ENCODE measurements at places on chromosomes 1 and 21.

GRCh38 chr1:247456021-247456420, 1.9 kb downstream of the OR2B11 start:
- no peak for DNase-seq

DNA sequence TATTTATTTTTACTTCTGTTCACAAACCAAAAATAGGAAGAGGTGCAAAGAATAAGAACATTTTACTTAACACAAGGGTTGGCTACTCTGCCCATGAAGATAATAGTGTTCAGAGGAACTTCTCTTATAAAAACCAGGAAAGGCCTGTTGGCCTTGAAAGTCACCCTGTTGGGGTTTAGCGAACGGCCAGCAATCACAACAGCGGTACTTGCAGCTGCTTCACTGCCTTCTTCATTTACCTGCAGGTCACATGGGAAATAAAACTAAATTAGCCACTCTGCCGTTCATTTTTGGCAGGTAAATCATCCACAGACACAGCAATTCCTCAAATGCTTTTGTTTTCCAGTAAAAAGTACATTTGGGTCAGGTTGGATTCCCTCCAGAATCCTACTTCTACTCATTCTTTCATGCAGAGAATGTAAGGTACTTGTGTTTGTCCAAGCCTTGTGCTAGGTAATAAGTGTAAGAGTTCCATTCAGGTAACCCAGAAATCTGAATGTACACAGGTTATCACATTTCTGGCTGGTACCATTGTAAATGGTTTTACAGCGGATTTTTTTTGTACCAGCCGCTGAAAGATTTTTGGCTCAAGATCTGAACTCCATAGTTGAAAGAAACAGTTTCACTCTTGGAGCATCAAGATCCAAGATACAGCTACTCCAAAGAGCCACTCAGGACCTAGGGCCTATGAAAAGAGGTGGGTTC, 13.1 kb downstream of the SERPINC1 start:
- no peak for DNase-seq

GRCh38 chr1:44012941-44013609, 18.2 kb downstream of the SLC6A9 start:
- DNase-seq = no peak

GRCh38 chr1:95096218-95096841, 20.8 kb upstream of the TLCD4 start:
- DNase-seq = no peak

DNA sequence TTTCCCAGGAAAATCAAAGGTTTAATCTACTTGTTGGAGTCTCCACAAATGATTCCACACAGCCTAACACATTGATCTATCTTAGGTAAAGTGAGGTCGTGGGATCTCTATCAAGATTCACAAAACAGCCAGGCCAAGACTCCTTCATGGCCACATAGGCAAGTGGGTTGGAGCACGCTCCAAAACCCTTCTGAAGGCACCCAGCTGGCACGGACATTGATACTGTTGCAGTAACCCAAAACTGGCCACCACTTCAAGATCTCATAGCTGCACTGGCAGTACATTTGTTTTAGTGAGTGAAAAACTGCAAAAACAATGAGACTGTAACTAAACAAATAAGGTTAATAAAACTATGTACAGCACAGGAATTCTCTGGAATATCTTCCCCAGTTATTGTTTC, 61.9 kb downstream of the COLGALT2 start:
- no peak for DNase-seq

- no peak for DNase-seq
Observed at GRCh38 chr21:32046191-32046590, 173.4 kb downstream of the HUNK start.

GRCh38 chr1:66168467-66168887, 365.5 kb upstream of the SGIP1 start:
- DNase-seq = no peak

DNA sequence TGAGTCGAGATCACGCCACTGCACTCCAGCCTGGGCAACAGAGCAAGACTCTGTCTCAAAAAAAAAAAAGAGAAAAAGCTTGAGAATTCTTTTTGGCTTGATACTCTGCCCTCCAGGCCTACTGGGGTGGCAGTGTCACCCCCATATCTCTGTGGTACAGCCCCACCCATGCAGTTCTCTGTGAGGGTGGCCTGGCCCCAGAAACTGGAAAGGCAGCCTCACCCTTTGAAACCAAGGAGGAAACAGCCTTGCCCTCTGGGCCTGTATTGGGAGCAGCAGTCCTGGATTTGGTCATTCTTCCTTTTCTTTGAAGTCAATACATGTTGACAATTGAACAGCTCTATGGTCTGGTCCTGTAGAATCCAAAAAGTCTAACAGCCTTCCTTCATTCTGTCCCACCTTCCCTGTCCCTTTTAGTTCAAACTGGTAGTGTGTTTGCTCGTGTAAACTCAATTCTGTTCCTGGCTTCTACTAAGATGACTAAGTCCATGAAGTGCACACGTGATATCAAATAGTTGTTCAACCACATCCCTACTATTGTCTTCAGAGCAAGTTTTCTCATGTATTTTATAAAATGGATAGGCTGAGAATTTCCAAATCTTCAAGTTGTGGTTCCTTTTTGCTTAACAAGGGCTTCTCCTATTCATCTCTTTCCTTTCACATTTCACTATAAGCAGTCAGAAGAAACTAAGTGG, 13.2 kb downstream of the ST7L start:
- DNase-seq = peak; percentile 6

DNA sequence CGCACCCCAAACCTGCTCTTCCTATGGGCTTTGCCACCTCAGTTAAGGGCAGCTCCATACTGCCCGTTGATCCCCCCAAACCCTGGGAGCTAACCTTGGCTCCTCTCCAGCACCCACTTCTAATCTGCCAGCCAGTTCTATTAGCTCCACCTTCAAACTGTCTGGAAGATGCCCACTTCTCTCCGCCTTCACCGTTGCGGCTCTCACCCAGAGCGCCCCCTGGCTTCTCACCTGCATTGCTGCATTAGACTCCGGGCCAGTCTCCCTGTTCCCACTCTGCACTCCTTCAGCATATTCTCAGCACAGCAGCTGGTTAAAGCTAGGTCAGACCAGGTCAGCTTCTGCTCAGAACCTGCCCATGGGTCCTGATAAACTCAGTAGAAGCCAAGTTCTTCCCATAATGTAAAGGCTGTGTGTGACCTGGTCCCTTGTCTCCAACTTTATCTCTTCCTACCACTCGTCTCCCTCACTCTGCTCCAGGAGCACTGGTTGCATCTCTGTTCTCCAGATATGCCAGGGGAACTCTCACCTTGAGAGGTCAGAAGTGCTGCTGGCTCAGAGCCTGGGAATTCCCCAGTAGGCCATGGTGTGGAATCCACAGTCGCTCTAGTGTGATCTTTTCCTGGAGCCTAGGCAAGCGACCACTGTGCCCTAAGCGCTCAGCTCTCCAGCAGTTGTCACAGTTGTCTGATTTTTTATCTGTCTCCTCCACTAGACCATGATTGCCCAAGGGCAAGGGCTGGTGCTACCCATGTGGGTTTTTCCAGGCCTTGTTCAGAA, 150.3 kb downstream of the HMGB4 start:
- no peak for DNase-seq

DNA sequence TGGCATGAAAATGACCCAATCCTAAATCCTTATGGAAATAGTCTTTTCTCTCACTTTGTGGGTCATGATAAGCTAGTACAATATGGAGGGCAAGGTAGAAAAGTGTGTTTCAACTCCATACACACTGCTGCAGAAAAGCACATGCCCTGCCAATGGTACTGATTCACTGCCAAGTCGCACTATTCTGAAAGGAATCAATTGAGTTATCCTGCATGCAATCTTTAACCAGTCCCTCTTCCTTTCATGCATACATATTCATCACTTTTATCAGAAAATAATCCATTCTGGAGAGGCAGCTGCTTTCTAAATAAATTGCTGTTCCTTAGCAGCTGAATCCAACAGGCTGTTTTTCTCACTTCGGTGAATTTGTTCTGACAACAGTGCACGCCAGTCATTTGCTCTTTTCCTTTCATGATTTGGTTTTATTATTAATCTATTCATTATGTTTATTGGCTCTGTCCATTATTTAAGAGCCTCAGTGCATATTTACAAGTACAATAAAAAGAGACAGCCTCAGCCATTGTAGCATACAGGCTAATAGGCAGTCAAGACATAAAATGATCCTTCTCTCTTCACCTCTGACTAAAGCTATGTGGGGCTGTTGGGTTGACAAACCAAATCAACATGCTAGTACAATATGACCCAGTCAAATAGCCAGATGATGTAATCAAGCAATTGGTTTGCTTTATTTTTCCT, 108.8 kb downstream of the CHD1L start:
- DNase-seq = no peak

DNA sequence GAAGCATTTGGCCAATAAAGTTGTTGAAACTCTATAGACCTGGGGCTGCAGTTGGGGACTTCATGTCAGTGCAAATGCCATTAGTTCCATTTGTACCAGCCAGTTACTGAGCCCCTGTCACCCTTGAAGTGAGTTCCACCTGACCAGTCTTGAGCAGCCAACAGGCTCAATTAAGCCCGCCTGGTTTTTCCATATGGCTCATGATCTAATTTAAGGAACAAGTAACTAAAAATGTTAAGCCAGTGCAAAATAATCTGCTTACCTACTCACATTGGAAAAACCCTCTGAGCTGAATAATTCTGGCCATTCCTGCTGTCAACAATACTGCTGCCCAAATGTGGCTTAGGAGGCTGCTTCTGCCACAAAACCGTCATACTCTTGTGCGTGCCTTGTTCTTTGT, 21.6 kb downstream of the NSUN4 start:
- no peak for DNase-seq

- DNase-seq = no peak
Observed at GRCh38 chr1:221699978-221700519, 41.8 kb downstream of the DUSP10 start.

GRCh38 chr21:44426663-44427191, 28.6 kb upstream of the LRRC3 start:
- no peak for DNase-seq

DNA sequence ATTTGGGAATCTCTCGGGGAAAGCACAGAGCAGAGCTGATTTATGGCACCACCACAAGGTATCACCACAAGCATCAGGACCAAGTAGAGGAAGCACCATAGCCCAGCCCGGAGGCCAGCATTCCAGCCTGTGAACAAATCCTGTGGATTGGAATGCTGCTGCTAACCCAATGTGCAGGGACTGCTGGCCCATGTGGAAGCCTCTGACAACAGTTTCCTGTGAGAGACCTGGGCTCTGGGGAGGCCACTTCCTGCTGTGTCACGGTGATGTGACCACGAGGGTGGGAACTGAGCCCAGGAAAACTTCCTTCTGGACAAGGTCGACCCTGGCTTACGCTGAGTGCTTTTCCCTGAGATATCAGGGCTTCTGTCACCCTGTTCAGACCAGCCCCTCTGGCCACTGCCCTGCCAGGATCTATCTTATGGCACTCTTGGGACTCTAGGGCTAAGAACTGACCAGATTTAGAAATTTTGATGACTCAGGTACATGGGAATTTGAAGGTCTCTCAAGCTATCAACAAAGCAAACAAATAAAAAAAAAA, 88.3 kb upstream of the NGF start:
- peak; percentile 64 for DNase-seq

DNA sequence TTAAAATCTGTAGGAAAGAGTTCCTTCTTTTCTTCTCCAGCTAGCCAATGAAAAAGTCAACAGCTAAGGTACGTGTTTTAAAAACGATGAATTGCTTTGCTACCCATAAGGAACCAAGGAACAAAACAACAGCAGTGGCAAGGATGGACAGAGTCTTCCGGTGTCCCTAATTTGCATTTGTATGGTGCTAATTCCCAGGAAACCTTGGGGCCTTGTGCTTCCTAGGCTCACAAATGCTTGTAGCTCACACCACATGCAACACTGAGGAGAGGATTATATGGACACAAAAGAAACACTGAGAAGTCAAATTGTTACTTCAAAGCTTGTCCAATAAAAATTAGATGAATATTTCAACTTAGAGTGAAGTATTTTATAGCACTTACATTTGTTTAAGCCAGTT, 1.8 kb upstream of the PGBD5 start:
- no peak for DNase-seq

DNA sequence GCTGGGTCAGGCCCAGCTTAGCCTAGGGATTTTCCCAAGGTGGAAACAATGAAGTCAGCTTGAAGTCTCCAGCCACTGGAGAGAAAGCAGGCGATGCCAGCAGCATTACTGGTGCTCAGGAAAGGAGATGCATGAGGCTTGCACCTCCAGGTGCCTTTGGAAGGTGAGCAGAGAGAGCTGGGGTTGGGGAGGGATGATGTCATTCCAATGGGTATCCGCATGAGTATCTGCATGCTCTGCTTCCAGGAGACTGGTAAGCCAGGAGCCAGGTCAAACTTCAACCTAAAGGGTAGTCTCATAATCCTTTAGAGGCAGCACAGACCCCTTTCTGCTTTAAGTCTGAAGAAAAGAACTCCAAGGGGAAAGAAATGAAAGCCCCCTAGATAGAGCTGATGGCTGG, 68.8 kb downstream of the KDM1A start:
- DNase-seq = no peak

- DNase-seq = no peak
Observed at GRCh38 chr21:35601211-35601610, 459.1 kb downstream of the SETD4 start.

DNA sequence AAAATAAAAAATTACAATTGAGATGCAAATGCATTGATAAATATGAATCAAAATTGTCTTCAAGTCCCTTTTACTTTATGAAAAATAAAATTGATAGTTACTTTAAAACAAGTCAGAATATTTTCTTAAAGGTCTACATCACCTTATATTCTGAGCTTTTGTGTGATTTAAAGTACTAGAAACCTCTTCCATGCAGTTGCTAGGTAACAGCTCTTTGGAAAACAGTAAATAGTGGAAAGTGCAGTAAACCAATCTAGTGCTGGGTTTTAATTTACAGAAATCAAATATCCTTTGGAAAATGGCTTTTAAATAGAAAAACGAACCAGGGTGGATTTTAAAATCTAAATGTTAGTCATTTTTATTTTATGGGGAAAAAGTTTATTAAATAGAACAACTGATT, 227.9 kb downstream of the KCNT2 start:
- no peak for DNase-seq

GRCh38 chr1:230072866-230073265, 5.8 kb downstream of the GALNT2 start:
- no peak for DNase-seq

- DNase-seq = no peak
Observed at GRCh38 chr1:218705391-218705790, 360.3 kb downstream of the TGFB2 start.

- no peak for DNase-seq
Observed at GRCh38 chr1:53895421-53895820, 1.4 kb downstream of the DIO1 start.

GRCh38 chr1:99252630-99253029, 11.7 kb upstream of the PLPPR4 start:
- DNase-seq = no peak

- DNase-seq = no peak
Observed at GRCh38 chr1:225477296-225477911, 49.6 kb upstream of the LBR start.

GRCh38 chr1:4709641-4710040, 55.2 kb downstream of the AJAP1 start:
- no peak for DNase-seq
